ENCODE measurements at places on chromosomes 12 and 14.

DNA sequence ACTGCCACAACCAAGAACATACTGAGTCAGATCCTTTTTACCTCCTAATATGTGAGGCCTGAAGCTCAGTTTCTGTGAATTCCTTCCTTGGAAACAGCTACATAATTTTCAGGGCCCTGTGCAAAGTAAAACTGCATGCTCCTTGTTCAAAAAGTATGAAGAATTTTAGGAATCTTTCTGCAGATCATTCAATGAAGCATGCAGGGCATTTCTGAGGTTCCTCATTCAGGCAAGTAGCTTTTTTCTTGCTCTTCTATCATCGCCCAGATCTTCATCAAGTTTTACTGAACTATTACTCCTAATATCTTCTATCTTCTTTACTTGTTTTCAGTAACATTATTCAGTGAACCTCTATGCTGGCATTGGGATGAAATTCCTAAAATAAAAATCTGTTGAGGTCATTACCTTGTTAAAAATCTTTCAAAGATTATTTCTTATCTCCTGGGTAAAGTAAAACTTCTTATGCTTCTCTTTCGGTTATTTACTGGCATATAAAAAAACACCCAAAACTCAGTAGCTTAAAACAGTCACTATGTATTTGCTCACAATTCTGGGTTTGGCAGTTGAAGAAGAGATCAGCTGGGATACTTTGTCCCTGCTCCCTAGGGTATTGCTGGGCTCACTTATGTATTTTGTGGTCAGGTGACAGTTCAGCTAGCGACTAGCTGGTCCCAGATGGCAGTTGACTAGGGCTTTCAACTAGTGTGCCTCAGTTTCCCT lies 42.6 kb upstream of the KRR1 start:
- no peak for DNase-seq

DNA sequence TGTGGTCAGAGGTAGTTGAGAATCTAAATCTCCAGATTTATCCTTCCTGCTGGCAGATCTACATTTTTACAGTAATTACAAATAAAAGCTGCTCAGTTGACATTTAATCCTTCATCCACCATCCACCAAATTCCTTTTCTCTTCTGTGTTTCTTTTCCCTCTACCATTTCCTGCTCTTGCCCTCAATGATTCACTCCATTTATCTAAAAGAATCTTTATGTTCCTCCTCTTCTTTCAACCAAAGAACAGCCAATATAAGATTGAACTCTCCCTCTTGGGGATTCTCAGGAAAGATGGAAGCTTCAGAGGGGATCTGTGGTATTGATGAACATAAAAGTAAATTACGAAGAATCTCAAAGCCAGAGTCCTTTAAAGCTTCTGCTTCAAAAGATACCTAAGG lies 4.4 kb downstream of the MAP4K5 start:
- DNase-seq = no peak

- DNase-seq = peak; percentile 25
These were observed 200.0 kb downstream of the FOXG1 start for GRCh38 chr14:28966416-28967233.

DNA sequence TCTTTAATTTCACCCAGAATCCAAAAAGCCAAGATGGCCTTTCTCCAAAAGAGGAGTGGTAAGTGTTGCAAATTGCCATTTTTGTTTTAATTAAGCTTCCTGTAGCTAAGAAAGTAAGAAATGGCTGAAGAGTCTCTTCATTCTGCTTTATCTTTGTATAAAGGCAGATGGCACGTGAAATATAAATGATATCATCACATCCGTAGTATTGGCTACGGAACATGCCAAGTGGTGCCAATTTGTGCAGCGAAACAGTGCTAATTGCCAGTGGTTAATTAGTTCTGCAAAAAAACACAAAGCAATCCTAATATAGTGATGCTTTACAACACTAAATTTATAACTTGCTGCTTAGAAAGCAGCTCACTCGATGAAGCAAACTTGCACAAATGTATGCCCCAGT lies 29.4 kb downstream of the PLEKHG7 start:
- DNase-seq = no peak

- peak; percentile 25 for DNase-seq
These were observed 110.1 kb upstream of the TMEM132D start for GRCh38 chr12:130013771-130014484.

GRCh38 chr12:10615532-10615931 lies 2.1 kb upstream of the MAGOHB start:
- no peak for DNase-seq

- no peak for DNase-seq
These were observed 33.8 kb upstream of the SLC25A3 start for GRCh38 chr12:98559666-98560065.

DNA sequence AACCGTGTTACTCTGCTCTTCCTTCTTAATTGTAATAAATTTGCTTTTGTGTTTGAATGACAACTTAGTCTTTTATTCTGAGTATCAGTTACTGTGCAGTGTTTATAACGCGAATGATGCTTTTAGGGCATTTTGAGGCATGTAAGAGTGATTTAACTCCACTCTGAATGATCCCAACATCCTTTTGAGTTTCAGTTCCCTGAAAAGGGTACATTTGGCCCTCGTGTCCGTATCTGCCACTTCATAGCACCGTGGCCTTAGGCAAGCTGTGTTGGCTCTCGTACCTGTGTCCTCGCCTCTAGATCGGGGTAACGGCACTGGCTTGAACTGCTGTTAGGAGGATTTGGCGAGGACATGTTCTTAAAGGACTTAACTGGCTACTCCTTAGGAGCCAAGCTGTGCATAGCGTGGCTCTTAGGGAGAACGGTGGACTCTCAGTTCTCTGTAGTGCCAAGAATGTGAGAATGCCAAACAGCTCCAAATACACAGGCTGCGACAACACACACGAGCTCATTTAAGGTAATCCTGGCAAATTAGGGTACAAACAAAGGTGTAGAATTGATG lies 92.0 kb downstream of the PPP2R5C start:
- DNase-seq = no peak

DNA sequence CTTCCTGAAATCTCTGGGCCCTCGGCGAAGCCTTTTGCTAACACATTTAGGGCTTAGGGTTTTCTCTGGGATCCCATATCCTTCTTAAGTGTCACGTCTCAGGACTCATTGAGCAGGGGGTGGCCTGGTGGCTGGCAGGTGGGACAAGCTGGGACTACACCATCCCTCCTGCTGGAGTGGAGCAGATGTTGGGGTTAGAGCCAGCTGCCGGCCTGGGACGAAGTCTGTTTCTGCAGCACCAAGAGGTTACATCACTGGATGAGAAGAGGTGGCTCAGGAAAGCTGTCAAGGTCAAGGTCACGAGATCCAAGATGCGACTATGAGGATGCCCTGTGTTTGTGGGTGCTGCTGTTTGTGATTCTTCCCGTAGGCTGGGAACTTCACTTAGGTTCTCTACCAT lies 16.3 kb downstream of the SMCO2 start:
- DNase-seq = peak; percentile 98

- DNase-seq = no peak
These were observed 4.4 kb downstream of the C12orf54 start for GRCh38 chr12:48486679-48487078.

- peak; percentile 96 for DNase-seq
These were observed 58.1 kb downstream of the KCTD10 start for GRCh38 chr12:109418848-109419480.

DNA sequence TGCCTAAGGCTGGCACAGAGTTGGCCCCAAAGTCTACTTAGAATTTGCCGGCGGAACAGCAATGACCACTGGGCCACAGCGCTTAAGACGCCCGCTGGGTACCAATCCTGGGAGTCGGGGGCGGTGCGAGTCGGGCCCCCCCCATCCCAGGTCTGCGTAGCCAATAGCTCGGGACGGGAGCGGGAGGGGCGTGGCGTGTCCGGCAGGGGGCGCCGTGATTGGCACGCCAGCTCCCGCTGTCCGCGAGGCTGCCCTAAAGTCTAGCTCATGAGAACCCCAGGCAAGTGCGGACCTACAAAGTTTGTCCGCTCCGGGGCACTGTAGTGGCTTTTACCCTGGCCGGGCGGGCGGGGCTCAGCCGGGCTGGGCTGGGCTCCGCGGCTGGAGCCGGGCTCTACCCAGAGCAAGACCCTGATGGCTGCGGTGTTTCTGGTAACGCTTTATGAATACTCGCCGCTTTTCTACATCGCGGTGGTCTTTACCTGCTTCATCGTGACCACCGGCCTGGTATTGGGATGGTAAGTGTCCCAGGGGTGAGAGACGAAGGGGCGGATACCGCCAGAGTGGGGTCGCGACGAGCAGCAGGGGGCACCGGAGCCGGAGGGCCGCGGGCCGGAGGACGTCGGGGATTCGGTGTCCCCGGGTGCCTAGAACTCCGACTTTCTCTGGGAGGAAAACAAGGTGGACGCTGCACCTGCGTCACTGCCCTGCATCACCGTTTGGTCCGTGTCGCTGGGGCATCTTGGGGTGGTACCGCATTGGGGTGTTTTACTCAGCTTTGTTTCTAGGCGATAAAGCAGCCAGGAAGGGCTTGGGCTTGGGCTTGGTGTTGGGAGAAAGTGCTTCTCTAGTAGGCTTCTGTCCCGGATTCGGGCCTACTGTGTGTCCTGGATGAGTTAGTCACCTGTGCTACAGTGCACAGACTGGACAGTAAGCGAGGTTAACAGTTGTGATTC lies at the start of gene CGRRF1:
Gene CGRRF1 (plus strand): TSS at position 361 of the 956 bp plus-strand sequence. CDS start 54 bp downstream, at position 415.
- peak; percentile 96 for DNase-seq

GRCh38 chr14:31854508-31855075 lies 222.5 kb upstream of the ARHGAP5 start:
- DNase-seq = no peak

DNA sequence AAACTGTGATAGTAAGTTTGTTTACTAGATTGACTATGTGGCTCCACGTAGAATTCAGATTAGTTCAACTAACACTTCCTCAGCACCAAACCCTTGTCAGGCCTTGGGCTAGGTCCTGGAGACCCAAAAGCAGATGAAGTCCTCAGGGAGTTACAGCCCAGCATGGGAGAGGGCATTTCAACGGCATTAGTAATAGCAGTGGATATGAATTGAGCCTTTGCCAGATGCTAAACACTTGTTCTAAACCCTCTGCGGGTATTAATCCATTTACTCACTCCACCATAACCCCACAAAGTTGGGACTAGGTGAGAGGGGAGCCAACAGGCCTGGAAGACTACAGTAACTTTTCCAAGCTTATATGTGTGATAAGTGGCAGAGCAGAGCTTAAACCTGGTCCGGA lies 714.6 kb downstream of the DIO2 start:
- DNase-seq = no peak

DNA sequence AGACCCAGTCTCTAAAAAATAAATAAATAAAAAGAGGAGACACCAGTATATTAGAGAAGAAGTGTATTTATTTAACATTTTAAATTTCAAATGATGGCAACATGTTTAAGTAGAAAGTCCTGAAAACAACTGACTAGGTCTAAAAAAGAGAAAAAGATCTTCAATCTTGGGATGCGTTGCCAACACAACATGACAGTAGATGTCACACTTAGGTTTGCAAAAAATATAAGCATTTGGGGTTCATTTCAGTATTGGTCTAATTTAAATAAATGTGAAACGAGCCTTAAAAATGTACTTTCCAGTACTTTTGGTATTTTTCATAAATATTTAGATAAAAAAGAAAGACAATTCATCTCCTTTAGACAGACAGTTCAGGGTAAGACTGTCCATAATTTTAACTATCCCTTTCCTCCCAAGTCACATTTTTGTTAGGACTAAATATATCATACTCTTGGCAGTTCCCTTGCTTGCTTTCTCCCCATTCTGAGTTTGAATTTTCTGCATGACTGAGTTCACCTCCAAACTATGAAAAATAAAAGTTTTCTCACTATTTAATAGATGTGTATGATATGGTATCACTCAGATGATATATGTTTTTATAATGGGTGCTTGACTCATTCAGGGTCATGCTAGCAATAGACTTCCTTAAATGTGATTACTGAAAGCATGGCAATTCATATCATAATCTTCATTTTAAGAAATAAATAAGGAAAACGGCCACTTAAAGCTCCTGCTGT lies 4.3 kb downstream of the C14orf93 start:
- DNase-seq = no peak

GRCh38 chr12:6424866-6425265 lies 19.9 kb upstream of the CD27 start:
- no peak for DNase-seq

GRCh38 chr12:643475-644302 lies 19.6 kb downstream of the NINJ2 start:
- DNase-seq = no peak

DNA sequence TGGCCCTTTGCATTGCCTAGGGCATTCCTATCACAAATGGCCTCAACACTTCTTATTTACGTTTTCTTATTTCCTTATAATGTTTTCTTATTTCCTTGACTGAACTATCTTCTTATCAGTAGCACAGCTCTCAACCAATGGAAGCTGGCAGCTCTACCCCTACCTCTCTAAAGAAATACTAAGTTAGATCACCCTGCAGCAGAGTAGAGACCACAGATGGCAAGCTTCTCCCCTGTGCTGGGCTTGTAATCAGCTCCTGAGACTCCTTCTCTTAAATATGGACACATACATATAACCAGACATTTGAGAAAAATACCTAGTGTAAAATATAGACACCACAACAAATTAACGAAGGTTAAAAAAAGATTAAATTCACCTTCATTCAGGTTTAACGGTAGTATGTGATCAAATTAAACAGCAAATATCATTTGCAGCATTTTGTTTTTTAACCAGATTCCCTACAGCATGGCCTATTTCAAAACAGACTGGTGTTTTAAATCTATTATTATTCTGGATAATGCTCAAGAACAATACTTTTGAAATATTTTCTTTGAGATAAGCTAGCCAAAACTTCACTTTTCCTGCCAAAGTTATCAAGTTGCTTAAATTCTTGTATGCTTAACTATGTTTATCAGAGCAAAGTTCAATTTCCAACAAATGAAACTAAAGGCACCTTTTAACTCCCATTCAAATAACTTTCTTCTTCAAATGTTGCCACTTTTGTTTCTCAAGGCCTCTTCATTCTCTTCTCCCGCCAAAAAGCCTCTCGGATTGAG lies 54.3 kb downstream of the SLC41A2 start:
- no peak for DNase-seq

DNA sequence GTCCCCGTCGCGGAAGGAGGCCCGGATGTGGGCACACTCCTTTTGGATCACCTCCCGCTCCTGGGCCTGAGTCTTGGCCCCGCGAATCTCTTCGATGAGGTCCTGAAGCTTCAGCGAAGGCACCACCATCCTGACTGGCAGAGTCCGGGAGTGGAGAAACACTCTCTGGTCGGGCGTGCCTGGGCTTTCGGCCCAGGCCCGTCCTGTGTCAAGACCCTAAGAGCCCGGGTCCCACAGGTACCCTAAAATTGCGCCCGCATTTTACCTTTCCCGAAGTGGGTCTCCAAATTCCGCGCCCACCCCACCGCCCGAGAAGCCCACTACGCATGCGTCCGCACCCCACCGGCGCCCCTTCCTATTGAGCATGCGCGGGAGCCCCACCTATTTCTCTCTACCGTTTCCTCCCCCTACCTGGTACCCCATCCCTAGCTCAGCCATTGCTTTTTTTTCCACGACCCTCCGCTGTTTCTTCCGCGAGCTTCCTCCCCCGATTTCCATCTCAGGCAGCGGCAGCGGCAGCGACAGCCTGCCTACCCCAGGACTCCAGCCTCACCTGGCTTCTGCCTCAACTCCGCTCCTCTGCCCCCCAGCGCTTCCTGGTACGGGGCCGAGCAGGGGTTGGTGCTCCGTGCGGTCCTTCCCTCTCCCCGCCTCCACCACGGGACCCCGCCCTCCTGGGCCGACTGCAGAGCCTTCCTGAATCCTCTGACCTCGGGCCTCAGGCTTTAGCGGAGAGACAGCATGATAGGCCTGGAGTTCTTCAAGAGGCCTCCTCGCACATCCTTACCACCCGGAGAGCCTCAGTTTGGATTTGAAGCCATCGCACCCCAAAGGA lies at the start of gene AP1G2:
Gene AP1G2 (minus strand): TSS at position 606 of the 835 bp plus-strand sequence. CDS start 477 bp downstream, at position 129.
- DNase-seq = peak; percentile 85
